Lower leg skin (tissue), 4 donors: ENCODE measurements at places on chromosomes 5 and 9.

DNA sequence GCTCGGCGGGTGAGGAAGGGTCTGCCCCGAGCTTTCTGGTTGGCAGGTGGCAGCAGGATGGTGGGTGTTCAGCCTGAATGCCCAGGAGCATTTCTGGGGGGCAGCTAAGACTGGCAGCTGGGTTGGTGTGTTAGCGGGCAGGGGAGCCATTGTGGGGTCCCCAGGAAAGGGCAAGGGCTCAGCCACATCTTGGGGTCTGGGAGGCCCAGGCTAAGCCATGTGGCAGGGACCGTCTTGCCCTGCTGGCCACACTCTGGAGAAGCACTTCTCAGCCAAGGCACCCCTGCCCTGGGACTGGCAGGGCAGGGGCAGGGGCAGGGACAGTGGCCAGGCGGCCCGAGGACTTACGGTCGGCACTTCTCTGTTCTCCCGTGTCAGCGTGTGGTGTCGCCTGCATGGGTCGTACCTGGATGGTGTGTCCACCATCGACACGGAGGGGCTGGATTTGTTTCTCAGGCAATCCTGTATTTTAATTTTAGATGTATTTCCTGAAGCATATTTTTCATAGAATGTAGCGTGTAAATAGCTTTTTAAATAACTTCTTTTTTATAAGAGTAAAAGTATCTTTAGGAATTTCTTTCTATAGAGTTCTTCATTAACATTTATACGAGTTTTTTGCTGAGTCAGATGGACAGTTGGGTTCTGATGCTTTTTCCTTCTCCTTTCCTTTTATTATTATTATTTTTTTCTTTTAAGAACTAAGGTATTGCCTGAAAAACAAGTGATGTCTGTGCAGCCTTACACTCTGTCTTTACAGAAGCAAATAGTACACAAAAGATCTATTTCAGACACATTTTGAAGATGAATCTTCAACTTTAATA, 102.0 kb downstream of the PHF2 start:
- DNase-seq, result peak; percentile 7

GRCh38 chr5:133709209-133709725, 96.9 kb upstream of the FSTL4 start:
- DNase-seq, result no peak

DNA sequence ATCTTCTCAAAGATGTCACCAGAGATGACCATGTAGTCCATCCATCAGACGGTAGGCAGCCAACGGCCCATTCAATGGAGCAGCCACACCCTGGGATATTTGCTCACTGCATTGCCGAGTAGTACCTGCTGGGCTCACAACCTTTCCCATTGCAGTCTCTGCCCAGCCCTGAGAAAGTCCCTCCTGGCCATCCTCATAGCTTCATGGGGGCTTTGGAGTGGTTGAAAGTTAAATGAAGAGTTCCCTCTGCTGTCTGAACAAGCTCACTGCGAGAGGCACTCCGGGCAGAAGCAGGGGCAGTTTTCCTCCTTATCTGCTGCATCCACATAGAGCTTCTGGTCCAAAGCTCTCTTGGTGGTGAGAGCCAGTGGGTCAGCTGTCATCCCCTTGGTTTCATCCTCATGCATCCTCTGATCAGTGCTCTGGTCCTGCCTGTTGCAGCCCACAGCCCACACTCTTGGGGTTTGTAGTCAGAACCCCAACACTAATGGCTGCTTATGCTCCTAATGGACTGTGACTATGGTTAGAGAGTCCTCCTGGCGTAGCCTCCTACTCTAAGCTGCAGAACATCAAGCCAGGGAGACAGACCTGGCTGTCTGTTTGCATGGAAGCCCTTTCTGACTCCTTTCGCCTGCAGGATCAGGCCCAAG, 23.3 kb downstream of the TNFSF8 start:
- no peak for DNase-seq

DNA sequence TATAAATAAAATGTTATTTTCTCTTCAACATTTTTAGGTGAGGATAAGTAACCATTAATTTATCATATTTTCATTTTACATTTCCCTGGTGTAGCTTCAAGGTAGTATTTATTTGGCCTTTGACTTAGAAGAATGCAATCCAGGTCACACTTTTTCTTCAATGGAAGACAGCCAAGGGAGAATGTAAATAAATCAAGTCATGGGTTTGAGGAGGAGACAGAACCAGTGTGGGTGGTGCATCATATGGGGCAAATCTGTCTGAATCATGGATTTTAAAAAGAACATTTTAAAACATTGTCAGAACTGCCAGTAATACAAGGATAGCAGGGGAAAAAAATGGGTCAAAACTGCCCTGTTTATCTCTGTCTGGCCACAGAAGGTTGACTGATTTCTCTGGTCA, 229.5 kb downstream of the FAM114A2 start:
- no peak for DNase-seq

- DNase-seq, result no peak
These were observed 40.0 kb upstream of the CDH6 start for GRCh38 chr5:31153521-31153920.

GRCh38 chr9:120839146-120839545, 3.6 kb downstream of the PSMD5 start:
- DNase-seq, result no peak

DNA sequence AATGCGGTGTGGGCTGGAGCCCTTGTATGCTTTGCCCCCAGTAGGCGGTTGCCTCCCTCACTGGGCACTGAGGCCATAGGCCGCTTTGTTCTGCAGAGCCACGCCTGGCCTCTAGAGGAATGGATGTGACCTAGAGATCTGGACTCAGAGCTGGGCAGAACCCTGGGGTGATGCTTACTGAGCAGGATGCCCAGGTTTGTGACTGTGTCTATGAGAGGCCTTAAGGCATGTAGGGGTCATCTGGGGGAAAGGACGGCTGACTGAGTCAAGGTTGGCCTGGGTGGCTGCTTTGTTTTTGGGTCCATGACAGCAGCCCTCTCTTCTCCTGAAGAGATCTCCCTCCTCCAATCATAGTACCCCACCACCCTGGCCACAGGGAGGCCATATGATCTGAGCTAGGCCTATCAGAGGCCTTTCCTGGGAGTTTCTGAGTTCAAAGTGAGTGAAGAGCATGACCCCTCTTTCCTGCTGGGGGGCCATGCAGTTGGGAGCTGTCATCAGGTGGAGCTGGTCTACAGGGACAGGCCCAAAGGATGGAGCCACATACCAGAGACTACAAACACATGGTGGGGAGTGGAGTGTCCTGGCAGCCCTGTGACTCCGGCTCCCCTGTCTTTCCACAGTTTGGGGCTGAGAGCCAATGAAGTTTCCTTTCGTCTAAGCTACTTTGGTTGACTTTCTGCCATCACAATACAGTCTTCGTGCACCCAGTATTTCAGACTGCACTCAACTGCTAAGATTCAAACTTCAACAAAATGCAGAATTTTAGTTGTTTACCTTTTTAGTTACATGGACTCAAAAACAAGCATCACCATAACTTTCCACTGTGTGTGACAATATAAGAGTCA, 165.4 kb downstream of the AUH start:
- DNase-seq, result peak; percentile 83

DNA sequence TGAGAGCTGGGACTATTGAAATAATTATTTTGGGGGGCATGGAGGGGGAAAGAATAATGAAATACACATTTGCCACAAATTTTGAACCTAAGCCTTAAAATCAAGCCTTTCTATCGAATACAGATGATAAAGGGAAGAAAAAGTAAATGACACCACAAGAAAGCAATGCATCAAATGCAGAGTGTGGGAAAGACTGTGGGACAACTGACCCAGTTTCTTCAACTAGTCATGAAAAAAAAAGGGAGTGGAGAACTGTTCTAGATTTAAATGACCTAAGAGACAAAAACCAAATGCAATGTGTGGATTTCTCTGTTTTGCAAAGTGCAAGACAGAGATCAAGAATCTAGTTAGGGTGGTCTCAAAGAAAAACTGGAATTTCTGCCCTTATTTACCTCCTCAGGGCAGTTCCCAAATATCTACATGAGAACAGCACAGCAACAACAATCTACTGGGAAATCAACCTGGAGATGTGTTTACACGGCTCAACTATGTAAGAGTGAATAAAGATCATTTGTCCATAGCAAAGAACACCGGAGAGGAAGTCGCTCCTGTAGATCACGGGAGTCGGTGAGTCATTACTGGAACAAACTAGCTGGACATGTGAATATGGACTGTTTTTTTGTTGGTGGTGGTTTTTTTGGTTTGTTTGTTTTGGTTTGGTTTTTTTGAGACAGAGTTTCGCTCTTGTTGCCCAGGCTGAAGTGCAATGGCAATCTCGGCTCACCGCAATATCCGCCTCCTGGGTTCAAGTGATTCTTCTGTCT, 145.9 kb downstream of the DROSHA start:
- DNase-seq, result no peak

GRCh38 chr5:126443374-126443851, 20.2 kb downstream of the GRAMD2B start:
- DNase-seq, result no peak

DNA sequence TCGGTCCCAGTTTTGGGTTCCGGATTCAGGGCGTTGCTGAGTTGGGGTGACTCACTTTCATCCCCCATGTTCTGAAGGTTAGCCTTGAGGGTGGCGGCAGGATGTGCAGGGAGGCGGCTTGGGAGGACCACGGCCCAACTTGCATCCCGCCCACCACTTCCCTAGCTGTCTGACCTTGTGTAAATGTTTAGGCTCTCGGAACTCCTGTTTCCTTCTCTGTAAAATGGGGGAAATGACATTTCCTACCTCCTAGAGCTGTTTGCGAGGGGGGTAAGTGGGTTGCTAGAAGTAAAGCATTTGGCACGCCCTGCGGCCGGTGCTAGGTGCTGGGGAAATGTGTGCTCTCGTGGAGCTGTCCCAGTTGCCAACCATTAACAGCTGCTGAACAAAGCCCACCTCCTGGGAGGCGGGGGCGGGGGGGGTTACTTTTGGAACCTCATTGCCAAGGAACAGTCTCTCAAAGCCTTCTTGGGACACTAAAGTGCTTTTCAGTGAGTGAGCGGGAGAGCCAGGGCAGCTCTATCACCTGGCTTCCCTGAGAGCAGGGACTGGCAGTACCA, 27.5 kb downstream of the PTGES2 start:
- no peak for DNase-seq

DNA sequence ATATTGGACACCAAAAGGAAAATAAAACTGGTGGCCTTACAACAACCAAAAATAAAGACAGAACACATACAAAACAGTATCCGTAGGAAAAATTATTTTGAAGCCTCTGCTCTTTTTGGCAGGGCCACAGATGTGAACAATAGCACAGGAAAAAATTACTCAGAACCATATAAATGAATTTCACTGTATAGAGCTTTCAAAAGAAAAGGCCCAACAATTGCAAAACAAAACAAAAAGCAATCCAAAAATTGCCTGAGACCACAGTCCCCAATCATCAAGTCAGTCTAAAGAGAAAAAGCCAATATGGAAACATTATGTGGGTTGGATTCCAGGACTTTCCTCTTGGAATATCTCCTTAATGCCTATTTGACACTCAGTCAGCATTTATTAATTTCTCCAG, 243.8 kb downstream of the CEMIP2 start:
- no peak for DNase-seq

GRCh38 chr5:137605411-137605810, 106.3 kb upstream of the SPOCK1 start:
- no peak for DNase-seq

DNA sequence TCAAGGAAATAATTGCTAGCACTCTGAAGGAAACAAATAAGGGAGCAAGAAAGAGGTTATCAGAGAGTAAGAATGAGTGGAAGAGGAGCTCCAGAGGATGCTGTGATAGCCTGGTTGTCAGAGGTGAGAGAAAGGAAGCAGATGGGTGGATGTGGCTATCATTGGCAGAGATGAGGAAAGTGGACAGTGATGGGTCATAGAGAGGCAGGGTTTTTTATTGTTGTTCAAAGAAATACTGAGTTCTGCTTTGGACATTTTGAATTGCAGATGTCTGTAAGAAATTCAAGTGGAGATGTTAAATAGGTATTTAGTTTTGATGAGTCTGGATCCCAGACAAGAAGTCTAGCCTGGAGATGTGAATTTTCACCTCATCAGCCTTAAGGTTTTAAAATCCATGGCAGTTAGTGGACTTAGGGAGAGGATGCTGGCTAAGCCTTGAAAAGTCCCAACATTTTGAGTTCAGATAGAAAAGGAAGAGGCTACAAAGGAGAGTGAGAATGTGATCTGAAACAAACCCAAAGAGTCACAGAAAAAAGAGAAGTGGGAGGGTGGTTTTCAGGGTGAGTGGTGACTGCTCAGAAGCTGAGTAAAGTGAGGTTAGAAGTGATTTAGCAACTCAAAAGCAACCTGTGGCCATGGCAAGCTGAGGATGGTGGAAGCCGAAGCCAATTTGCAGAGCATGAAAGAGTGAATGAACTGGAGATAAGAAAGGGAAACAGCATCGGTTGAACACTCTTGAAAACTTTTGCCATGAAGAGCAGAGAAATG, 50.4 kb downstream of the PPIC start:
- no peak for DNase-seq

DNA sequence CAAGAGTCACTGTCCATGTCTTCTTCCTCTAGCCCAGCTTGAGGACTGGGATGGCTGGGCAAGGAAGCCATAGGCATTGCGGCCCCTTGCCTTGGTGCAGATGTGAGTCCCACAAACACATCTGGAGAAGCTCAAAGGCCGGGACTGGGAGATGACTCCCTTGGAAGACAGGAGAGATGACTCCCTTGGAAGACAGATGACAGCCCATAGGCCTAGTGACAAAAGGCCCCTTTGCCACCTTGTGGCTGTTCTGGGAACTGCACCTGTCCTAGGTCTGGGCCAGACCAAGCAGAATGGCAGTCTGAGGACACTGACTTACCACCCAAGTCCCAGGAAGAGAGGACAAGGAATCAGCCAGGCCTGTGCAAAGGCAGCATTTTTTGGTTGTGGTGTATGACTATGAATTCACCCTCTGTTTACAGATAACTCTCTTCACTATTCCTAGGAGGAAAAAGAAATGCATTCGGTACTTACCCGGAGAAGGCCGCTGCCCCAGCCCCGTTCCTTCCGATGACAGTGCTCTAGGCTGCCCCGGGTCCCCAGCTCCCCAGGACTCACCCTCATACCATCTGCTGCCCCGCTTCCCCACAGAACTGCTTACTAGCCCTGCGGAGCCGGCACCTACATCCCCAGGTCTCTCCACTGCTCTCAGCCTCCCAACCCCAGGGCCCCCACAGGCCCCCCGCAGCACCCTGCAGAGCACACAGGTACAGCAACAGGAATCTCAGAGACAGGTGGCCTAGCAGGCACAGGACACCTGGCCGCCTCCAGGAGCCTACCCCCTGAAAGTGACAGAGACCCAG, 30.8 kb downstream of the SKP1 start:
- DNase-seq, result peak; percentile 72

GRCh38 chr5:89954916-89955315, 454.6 kb downstream of the CETN3 start:
- DNase-seq, result no peak

- DNase-seq, result no peak
These were observed 422.7 kb downstream of the MTRR start for GRCh38 chr5:8291641-8292040.

GRCh38 chr9:69411931-69412740, 87.1 kb downstream of the ENTREP1 start:
- DNase-seq, result no peak

- DNase-seq, result no peak
These were observed 181.1 kb upstream of the SPEF2 start for GRCh38 chr5:35436400-35437057.

- no peak for DNase-seq
These were observed 183.7 kb downstream of the RGS3 start for GRCh38 chr9:113646946-113647914.

GRCh38 chr5:157049605-157050004, 9.3 kb downstream of the HAVCR1 start:
- no peak for DNase-seq
